ENCODE measurements at places on chromosomes 4 and X.

- peak; percentile 53 for DNase-seq
Observed at GRCh38 chr4:113447769-113448168, 313.8 kb downstream of the CAMK2D start.

GRCh38 chrX:38117485-38117884, 103.2 kb downstream of the SRPX start:
- no peak for DNase-seq

DNA sequence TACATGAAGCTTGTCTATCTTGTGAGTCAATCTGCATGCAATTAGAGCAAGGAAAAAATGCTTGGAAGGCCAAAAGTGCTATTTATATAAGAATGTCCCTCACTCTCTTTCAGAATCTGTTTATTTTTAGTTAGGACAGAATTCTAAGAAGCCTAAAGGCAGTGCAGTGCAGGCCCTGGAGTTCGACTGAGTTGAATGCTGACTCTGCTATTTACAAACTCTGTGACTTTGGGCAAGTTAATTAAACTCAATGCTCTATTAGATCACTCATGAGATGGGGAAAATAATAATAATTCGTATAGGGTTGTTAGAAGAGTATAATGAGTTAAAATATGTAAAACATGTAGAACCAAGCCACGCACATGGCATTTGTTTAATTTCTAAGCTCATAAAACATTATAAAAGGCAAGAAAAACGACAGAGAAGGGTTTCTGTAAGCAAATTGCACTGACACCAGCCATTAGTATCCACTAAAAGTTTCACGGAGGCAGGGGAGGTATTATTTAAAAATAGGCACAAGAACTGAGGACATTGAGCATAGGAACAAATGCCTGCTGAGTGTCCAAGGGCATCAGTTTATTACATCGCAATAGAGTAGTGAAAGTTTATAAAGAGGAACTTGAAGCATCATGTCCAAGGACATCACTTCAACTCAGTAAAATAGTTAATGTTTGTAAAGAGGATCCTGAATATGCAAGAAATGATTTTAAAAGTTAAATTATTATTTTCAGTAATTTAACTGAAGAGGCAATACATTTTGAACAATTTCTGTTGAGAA, 115.0 kb upstream of the INPP4B start:
- no peak for DNase-seq

- DNase-seq, result peak; percentile 57
Observed at GRCh38 chr4:110754716-110755115, 131.8 kb upstream of the PITX2 start.

GRCh38 chr4:185101354-185101890, 41.6 kb upstream of the SLC25A4 start:
- DNase-seq, result no peak

GRCh38 chr4:169175035-169175434, 95.7 kb downstream of the SH3RF1 start:
- no peak for DNase-seq

- peak; percentile 5 for DNase-seq
Observed at GRCh38 chr4:46931981-46932380, 22.9 kb upstream of the COX7B2 start.

- peak; percentile 4 for DNase-seq
Observed at GRCh38 chrX:108735679-108736508, 469 bp downstream of the IRS4 start.

DNA sequence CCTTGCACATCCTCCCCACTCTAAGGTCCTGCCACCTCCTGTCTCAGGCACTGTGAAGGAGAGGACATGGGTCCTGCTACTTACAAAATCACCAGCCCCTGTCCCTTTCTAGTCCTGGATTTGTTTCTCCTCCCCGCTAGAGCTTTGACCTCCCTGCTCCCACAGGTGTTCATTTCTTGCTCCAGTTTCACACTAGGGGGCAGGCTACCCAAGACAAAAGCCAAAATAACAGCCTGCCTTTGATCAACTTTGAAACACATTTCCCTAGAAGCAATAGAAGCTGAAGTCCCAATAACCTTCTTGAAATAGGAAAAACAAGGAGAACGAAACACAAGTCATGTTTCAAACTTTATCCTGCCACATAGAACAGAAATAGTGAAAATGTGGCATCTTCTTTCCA, 164.4 kb downstream of the QDPR start:
- peak; percentile 54 for DNase-seq

GRCh38 chr4:62408454-62408853, 1208.3 kb downstream of the ADGRL3 start:
- DNase-seq, result peak; percentile 11

GRCh38 chrX:153530411-153531129, 13.1 kb downstream of the ATP2B3 start:
- no peak for DNase-seq

DNA sequence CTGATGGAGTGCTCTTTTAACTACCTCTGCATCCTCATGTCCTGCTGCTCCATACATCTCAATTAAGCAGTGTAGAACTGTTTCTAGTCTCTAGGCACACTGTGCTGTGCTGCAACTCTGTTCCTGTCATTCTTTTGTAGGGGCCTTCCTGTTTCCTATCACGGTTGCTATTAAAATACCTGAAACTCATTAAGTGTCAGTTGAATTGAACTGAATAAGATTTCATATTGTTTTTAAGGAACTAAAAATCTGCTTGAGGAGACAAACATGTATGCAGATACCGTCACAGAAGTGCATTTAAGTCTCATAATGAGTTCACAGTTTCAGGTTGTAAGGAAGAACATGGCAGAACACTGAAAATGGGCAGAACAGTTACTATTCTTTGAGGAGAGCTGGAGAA, 170.1 kb downstream of the LARP7 start:
- DNase-seq, result no peak

- peak; percentile 11 for DNase-seq
Observed at GRCh38 chr4:137794764-137795254, 262.5 kb upstream of the PCDH18 start.

DNA sequence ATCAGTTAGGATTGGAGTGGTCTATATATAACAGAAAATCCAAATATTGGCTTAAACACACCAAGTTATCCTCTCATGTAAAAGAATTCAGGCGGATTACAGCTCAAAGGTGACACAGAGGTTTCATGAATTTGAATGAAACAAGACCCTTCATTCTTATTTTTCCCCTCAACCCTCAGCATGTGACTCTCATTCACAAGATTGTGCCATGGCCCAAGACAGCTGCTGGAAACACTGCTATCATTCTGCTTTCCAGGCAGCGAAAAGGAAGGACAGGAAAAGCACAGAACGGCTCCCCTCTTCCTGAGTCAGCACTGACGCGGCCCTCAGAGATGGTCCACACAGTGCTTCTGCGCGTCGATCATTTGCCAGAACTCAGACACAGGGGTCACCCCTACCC, 891.0 kb upstream of the FRG1 start:
- no peak for DNase-seq

DNA sequence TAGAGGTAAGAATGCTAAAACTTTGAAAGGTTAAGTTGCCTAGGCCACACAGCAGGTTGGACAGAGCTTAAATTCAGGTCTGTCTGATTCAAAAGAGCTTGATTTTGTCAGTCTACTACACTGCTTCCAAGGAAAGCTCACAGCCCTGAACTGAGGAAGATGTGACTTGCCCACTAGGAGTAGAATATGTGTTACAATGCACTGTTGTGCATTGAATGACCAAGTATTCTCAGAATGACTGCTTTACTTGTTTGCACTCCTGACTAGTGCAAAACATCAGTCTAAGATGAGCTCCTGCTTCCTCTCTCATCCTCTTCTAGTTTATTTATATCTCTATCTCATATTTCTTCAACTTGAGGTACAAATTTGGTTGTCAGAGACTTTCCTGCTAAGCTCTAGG, 56.2 kb downstream of the AWAT2 start:
- no peak for DNase-seq

DNA sequence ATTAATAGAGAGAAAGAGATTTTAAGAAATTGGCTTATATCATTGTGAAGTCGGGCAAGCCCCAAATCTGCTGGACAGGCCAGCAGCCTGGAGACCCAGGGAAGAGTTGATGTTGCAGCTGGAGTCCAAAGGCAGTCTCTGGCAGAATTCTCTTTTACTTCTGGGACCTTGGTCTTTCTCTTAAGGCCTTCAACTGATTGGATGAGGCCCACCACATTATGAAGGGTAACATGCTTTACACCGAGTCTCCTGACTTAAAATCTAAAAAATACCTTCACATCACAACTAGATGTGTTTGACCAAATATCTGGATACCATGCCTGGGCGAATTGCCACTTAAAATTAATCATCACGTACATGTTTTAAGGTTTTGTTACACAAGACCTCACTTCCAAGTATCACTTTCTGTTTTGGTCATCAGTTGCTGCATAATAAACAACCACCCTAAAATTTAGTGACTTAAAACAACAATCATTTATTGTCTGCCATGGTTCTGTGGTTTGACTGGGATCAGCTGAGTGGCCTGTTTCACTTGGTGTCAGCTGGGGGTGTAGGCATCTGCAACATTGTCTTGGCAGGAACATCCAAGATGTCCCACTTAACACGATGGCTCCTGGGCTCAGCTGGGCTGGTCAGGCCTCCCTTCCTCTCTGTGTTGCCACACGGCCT, 3.4 kb downstream of the CD38 start:
- no peak for DNase-seq

GRCh38 chr4:181008164-181008563, 1235.0 kb upstream of the TENM3 start:
- no peak for DNase-seq
